Stimulated activated CD4-positive, alpha-beta T cell treated with anti-CD3 and anti-CD28 coated beads, Interleukin-4, amount 100 ng/mL, for 48 hours (primary cell): ENCODE measurements at places on chromosomes 5 and 9.

- no peak for DNase-seq
Observed at GRCh38 chr5:147073098-147073497, 161.7 kb upstream of the STK32A start.

DNA sequence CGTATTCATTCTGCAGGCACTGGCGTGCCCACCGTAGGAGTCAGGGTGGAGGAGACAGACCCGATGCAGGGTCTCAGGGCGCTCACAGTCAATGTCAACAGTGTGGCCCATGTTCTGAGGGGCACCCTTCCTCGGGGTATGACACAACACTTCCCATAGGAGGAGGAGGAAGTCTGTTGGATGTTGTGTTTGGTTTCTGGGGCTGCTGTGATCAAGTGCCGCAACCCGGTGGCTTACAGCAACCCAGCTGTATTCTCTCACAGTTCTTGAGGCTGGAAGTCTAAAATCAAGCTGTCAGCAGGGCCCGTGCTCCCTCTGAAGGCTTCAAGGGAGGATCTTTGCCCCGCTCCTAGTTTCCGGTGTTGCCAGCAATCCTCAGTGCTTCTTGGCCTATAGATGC is 5.6 kb upstream of the HNRNPAB start:
- no peak for DNase-seq

GRCh38 chr5:88606173-88606572 is 276.8 kb downstream of the MEF2C start:
- DNase-seq: no peak

DNA sequence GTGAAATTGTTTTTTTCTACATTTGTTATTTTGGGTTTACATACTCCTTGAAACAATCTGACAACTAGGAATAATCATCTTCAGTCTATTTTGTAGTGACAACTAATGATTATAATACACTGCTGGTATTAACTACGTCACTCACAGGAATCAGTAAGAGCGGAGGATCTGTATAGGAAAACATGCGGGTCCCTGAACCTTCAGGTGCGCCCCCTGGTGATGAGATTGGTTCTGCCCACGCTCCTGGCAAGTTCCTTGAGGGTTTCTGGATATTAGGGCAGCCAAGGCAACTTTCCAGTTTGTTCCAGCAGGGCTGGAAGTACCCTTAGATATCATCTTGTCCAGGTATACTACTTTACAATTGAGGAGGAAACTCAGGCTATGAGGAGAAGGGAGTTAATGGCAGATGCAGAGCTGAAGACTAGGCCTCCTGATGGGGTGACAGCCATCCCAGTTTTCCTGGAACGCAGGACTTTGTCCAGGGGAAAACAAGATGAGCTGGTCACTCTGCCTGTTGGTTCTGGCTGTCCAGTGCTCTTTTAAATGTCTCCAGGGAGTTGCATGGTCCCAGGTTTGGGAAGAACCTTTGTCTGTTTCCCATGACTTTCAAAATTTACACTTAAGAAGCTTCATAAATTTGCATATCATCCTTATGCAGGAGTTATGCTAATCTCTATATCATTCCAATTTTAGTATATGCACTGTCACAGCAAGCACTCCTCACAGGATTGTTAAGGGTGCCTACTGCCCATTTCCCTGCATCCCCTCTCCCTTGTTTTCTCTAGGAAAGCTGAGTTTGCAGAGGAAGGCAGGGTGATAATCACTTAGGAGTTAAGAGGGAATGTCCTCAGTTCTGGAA is 14.9 kb upstream of the WNT8A start:
- peak; percentile 71 for DNase-seq

- no peak for DNase-seq
Observed at GRCh38 chr5:124576848-124577409, 169.5 kb downstream of the ZNF608 start.

GRCh38 chr5:2908086-2908485 is 156.6 kb upstream of the IRX2 start:
- no peak for DNase-seq

DNA sequence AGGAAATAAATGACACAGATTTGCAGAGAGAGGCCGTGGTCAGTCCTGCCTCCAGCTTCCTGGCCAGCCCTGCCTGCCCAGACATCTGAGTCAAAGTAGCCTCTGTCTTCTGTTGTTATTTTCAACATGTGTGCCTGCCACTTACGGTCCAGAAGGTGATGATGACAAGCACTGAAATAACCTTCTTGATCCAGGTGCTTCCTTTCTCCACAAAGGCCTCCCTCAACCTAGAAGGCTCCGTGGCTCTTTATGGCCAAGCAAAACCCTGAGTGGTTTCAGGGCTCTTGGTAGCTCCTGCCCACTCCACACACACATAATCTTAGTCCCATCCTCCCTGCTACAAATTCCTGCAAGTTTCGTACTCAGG is 34.1 kb upstream of the SLC6A19 start:
- DNase-seq: no peak

DNA sequence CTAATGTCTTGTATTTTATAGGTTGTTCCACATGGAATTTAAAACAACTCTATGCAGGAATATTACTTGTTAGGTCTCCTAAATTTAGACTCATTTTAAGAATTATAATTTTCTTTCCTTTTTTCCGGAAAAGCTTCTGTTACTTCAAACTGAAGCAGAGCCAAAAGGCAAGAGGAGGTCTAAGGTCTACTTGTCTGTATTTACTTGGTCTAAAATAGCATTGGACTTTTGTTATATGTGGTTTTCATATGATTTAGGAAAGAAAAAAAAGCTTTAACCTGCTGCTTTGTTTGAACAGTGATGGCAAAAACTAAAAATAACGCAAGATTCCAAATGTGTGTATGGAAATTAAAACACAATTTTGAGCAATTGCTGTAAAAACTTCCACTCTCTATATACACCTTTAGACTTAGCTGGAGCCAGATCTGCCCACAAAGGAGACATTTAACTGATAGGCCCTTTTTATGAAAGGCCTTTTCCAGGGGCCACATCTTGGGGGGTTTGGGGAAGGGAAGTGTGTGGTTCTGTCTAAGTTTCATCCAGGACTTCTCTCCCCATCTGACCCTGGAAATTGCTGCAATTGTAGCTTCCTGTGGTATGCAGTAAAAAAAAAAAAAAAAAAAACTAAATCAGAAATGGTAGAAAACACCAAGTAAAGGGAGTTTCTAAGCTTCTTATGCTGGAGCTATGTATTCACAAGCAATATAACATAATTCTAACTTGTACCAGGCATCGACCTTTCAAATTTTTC is 307.7 kb upstream of the MEF2C start:
- no peak for DNase-seq

DNA sequence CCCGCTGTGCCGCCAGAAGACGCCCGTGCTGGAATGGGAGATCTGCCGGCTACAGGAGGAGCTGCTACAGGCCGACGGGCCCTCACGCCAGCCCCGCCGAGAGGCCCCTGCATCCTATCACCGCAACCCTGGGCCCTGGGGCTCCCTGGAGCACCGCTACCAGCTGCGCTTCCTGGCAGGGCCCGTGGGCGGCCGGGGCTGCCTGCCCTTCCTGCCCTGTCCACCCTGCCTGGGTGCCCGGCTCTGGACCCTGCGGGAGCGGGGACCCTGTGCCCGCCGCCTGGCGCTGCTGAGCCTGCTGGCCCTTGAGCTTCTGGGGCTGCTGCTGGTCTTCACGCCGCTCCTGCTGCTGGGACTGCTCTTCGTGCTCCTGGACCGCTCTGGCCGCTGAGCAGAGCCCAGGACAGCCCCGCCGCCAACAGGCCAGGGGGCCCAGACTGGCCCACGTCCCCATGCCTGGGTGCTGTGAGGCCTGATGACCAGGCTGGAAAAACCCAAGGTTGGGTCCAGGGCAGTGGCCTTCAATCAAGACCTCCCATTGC is 3.8 kb downstream of the RNF208 start:
- no peak for DNase-seq

DNA sequence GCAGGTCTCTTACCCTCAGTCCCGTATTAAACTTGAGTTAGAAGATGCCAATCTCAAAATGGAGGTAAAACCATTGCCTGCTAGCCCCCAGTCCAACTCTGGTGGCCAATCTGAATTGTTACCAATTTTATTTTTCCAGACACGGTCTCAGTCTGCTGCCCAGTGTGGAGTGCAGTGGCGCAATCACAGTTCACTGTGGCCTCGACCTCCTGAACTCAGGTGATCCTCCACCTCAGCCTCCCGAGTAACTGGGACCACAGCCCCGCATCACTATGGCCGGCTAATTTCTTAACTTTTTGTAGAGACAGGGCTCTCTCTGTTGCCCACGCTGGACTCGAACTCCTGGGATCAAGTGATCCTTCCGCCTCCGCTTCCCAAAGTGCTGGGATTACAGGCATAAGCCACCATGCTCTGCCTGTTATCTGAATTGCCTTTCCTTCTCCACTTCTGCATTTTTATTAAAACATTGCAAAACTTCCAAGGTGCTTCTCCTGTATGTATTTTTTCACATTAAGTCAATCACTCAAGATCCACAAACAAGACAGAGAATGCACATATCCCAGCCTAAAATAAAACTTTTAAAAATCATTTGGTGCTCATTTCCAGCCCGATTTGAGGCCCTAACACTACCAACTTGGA is 2.3 kb downstream of the FANCC start:
- no peak for DNase-seq

DNA sequence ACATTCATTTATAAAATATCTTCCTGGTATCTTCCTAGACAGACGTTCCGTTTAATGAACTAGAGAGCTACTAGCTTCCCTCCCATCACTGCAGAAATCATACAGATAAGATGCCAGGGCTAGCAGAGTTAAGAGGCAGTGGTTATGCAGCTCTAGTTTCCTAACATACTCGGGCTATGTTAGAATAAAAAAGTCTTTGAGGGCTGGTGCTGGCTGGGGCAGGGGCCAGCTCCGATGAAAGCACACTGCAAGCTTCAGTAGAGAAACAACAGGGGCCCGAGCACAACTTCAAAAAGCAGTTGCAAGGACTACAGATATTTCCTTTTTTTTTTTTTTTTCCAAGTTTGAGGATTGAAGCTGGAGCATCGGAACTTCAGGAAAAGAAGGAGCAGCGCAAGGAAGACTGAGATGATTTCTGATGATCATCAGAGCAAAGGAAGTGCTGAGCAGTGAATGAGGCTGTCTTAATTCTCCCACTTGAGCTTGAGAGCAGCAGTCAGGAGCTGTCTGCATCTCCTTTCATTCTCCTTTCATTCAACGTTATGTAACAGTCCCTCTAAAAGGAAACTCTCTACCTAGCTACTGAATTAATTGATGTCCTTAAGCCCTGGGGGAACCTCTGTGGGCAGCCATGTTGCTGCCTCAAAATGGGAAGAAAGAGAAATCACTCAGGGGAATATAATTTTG is 47.6 kb upstream of the ADCY2 start:
- no peak for DNase-seq

DNA sequence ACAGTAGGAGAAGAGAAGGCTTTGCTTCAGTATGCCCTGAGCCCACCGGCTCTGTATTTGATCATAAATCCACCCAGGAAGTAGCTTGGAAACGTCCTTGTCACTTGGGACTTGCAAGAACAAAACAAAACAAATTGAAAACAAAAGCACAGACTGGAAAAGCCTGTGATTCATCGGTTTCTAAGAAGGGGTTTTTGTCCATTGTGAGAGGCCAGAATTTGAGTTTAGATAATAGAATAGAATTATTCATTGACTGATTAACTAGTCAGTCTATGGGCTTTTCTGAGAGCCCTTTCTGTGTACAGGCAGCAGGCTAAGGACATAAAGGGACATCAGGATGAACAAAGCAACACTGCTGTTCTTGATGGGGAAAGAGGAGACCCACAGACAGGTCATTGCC is 424.8 kb downstream of the IRX1 start:
- DNase-seq: no peak

- no peak for DNase-seq
Observed at GRCh38 chr9:109003116-109003515, 10.2 kb downstream of the CTNNAL1 start.

DNA sequence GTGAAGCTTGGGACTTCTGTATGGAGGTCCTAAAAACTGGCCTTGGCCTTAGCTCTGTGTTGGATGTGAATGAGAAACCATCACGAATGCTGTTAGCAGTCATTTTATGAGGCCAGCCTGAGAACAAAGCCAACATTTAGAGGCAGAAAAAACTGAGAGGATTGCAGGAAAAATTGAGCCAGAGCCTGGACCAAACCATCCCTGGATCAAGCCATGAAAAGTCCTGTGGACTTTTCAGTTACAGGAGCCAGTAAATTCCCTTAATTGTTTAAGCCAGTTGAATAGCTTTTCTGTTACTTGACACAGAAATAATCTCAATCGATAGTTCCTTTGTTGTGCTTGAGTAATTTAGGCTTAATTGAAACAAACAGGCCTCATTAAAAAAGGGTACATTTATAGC is 42.6 kb upstream of the SPATA31D4 start:
- no peak for DNase-seq

GRCh38 chr5:130651440-130651839 is 513.6 kb downstream of the HINT1 start:
- DNase-seq: no peak

GRCh38 chr9:120438111-120438510 is 141.9 kb downstream of the CDK5RAP2 start:
- DNase-seq: no peak

DNA sequence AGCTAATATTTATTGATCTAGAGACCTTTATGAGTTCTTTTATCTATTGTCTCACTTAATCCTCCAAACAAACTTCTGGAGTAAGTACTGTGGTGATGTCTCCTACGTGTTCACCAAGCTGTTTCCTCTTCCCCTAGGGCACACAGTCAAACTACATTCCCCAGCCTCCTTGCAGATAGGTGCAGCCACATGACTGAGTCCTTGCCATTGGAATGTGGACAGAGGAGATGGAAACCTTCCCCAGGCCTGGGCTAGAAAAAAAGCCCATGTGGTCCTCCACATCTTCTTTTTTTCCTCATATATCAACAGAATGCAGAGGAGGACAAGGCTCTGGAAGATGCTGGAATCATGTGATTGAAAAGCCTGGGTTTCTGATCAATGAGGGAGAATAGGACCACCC is 88.0 kb downstream of the ANKRD55 start:
- DNase-seq: no peak

DNA sequence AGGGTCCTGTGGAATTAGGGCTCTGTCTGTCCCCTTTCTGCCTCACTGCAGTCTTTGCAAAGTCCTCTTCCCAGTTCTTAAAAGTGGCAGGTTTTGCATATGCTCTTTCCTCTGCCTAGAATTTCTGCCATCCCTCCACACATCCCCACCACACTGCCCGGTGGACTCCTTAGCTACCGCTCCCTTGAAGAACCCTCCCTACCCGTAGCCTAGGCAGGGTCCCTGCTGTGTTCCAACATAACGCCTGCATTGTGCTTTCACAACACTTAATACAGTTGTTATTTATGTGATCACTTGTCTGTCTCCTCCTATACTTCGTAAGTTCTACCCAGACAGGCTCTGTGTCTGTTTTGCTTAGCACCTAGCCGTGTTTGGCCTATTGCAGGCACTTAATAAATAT is 142.5 kb upstream of the DMRT1 start:
- no peak for DNase-seq
